Hematopoietic multipotent progenitor cell treated with erythropoietin and hydrocortisone succinate and interleukin-3 and kit ligand, for 17 days (in vitro differentiated cells): ENCODE measurements at places on chromosomes 2 and 18.

GRCh38 chr2:177030451-177031105, 182.0 kb upstream of the HNRNPA3 start:
- DNase-seq: no peak

DNA sequence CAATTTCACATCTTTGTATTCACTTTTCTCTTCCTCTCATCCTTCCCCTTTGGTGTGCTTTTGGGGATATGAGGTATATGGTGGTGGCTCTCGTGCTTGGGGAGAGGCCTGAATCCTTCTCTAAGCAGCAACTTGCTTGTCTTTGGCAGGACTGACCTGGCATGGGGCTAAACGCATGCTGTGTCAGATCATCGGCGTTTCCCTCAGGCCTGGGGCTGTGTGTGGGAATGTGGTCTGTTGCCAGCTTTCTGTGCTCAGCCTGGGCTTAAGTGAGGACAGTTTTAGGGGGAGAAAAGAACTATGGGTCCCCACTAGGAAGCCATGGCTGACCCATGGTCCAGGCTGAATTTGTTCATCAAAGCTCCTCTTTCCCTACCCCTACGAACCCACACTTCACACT, 60.7 kb downstream of the TET3 start:
- no peak for DNase-seq

- DNase-seq: peak; percentile 9
Observed at GRCh38 chr18:79259218-79259617, 136.5 kb upstream of the NFATC1 start.

DNA sequence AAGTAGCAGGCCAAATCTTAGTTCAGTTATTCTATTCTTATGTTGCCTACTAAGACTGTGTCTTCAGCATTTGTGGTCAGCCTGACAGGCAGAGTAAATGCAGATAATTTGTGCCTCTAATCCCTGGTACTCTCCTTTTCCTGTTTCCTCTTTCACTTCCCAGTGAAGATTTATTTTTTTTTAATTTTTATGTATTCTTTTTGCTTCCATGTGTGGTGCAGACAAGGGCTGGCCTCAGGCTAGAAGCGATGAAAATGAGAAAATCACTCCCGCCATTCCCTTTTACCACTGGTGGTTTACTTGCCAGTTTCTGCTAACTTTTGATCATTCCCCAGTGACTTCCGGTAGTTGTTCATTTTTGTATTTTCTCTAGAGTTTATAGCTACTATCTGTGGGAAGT, 30.9 kb downstream of the DSEL start:
- DNase-seq: no peak

- no peak for DNase-seq
Observed at GRCh38 chr18:28588884-28589549, 412.1 kb upstream of the CDH2 start.

GRCh38 chr2:30398084-30398873, 48.8 kb upstream of the LCLAT1 start:
- DNase-seq: no peak

- DNase-seq: no peak
Observed at GRCh38 chr2:236157815-236158498, 10.2 kb downstream of the GBX2 start.

- DNase-seq: peak; percentile 24
Observed at GRCh38 chr2:233855345-233855744, 1.0 kb upstream of the HJURP start.

DNA sequence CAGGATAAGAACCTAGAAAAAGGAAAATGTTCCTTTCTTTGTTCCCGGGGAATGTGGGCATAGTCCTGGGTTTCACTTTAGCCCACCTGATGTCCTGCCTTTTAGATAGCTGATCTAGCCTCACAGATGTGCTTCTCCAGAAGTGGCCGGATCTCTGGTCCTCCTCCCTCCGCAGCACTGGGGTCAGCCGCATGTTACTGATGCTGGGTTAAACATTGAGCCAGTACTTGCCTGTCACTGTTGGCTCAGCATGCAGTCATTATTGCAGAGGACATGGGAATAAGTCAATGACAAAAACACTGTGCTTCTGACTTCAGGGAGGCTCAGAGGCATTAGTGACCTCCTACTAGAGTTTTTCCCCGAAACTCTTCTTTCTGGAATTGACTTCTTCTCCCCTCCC, 27.6 kb downstream of the NCK2 start:
- DNase-seq: no peak

DNA sequence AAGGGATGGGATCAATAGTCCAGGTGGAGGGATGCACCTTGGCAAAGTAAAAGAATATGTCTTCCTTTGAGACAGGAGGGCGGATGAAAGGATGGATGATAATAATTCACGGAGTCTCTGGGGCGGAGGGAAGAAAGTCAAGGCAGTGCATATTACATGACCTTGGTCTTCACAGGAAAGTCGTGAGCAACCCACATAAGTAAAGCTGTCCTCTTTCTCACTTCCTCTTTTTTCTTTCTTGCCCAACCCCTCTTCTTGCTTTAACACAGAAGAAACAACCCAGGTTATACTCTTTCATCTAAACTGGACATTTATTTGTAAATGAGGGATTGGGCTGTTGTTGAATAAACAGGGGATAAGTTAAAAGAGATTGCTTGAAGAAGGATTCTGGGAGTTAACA, 168.7 kb upstream of the SKOR2 start:
- no peak for DNase-seq

- DNase-seq: no peak
Observed at GRCh38 chr18:35267161-35267651, 22.8 kb downstream of the ZSCAN30 start.

- DNase-seq: no peak
Observed at GRCh38 chr2:168231609-168232241, 15.7 kb downstream of the STK39 start.

DNA sequence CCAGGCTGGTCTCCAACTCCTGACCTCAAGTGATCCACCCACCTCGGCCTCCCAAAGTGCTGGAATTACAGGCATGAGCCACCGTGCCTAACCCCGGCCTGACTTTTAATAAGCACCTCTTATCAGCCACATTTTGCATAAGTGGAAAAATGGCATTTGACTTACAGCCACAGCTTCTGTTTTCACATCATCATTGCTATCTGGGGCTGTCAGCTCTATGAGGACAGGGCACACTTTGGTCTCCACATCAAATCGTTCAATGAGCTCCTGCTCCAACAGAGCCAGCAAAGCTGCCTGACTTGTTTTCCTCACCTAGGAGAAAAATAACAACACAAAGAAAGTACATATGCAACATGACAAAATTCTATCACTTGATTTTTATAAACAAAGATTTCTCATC, 26.4 kb downstream of the PPP4R1 start:
- no peak for DNase-seq

GRCh38 chr2:188051706-188052105, 240.0 kb upstream of the GULP1 start:
- DNase-seq: no peak

GRCh38 chr18:76979111-76979751, 153.4 kb downstream of the MBP start:
- no peak for DNase-seq

DNA sequence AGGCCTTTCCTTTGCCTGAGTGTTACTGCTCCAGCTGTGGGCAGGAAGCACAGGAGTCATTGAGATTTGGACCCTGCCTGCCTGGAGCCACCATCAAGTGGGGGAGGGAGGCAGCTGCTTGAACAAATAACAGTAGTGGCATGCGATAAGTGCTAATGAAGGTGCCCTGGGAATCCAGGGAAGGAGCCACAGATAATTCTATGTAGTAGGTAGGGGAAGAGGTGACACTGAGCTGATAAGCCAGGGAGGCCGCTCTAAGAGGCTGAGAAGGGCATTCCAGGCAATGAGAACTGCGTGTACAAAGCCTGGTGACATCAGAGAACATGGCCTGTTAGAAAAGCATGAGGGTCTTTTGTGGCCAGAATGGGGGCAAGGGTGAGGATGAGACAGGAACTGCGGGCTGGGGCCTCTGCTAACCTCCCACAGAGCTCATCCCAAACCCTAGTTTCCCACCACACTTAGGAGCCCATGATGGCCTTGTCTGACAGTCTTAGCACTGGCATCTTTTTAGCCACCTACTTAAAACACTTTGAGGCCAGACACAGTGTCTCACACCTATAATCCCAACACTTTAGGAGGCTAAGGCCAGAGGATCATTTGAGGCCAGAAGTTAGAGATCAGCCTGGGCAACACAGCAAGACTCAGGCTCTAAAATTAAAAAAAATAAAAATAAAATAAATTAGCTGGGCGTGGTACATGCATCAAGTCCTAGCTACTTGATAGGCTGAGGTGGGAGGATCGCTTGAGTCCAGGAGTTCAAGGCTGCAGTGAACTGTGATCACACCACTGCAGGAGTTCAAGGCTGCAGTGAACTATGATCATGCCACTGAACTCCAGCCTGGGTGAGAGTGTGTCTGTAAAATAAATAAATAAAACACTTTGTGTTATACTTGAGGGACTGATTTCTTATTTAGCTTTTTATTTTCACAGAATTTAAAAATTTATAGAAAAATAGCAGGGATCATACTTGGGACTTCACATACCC, 58.9 kb downstream of the TET3 start:
- DNase-seq: no peak

DNA sequence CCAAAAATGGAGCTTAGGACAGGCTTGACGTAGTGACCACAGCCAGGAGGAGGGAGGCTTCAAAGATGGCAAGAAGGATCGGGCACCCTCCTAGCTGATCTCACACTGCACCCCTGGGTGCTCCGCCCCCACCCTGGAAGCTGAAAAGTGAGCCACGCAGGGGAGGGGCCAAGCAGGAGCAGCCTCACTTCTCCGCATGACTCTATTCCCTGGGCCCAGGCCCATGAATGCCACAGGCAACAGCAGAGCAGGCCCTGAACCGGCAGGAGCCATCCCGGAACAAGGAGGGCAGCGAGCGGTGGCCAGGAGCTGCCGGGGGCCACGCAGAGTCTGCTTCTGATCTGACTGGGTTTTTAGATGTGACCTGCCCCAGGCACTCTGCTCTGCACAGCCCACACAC, 30.0 kb downstream of the BIN1 start:
- no peak for DNase-seq

GRCh38 chr18:35732636-35733035, 151.1 kb downstream of the GALNT1 start:
- no peak for DNase-seq

- no peak for DNase-seq
Observed at GRCh38 chr2:224287531-224287930, 114.4 kb downstream of the FAM124B start.

GRCh38 chr2:29583548-29584156, 337.7 kb downstream of the ALK start:
- DNase-seq: no peak

- peak; percentile 56 for DNase-seq
Observed at GRCh38 chr2:230160112-230160660, 59.6 kb downstream of the SP110 start.

DNA sequence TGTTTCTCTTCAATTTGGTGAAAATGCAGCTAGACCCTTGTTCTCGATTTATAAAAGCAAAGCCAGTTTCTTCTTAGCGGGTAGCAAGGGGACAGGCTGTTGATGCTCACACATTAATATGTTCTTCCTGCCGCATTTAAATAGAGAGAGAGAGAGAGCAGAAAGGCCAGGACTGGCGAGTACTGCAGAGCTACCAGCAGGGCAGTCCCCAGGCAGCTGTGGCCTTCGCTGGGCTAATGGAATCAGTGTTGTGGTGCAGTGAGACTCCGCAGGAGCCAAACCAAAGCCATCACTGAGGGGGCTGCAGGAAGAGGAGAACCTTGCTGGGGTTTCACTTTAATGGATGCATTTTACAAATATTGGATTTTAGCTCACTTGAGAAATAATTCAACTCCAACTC, 223.6 kb downstream of the ACTR3 start:
- no peak for DNase-seq

DNA sequence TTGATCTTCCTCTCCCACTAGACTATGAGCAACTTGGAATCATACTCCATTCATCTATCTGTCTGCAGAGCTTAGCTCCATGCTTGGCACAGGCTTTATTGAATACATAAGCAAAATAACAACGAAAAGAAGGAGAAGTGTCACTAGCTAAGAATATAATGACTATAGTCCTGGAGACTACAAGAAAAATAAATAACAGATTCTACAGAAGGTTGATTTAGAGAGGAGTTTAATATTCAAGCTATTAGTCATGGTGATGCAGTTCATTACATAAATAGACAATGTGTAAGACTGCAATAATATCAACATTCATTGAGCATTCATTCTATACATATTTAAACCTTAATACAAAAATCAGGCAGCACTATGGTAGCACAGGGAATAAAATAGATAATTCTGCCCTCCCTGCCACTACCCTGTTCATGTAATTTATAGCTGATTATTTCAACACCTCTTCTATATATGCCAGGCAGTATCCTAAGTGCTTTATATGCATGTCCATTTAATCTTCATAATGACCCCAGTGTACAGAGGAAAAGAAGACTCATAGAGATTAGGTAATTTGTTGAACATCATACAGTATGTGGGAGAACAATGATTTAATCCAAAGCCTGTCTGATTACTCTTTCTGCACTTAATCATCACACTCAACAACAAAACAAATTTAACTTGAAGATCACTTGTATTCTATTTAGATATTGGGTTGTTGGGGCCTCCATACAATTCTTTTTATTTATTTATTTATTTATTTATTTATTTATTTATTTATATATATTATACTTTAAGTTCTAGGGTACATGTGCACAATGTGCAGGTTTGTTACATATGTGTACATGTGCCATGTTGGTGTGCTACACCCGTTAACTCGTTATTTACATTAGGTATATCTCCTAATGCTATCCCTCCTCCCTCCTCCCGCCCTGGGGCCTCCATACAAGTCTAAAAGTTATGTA, 165.3 kb downstream of the RNF152 start:
- DNase-seq: no peak

- no peak for DNase-seq
Observed at GRCh38 chr2:128623776-128624761, 305.4 kb upstream of the HS6ST1 start.

DNA sequence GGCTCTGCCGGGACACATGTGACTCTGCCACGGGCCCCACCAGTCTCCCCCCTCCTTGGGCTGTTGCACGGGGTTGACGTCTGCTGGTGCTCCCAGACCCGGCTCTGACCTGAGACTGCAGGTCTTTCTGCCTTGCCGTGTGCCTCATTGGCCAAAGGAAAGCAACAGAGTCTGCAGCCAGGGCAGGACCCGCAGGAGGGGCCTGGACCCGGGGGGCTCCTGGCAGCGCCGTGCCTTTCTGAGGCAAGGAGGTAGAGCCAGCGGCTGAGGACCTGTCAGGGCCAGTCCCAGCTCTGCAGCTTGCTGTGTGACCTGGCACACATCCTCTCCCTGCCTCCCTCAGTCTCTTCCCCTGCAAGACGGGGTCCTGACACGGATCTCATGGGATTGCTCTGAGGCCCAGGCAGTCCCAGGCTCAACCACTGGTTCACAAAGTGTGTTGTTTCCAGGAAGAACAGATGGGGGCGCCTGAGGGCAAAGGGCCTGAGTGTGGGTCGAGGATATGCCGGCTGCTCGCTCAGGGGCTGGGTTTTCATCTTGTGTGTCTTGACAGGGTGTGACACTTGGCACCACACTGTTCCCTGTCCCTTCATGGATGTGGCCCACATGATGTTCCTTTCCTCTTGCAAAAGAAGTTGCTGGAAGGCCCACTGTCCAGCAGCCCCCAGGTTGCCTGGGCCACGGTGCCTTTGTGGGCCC, 9.0 kb downstream of the CAPN10 start:
- DNase-seq: no peak
